T47D (cell line): ENCODE measurements at places on chromosomes 3 and 15.

DNA sequence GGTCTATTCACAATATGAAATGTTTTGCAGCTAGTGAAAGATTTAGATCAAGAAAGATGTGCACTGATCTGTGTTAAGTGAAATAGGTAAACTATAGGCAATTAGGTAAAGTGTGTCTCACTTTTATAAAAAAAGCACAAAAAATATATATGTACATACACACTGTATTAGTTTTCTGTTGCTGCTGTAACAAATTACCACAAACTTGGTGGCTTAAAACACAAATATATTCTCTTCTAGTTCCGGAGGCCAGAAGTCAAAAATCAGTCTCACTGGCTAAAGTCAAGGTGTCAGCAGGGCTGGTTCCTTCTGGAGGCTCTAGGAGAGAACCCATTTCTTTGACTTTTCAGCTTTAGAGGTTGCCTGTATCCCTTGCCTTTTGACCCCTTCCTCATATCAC, 11.1 kb downstream of the FAH start:
- DNase-seq, result no peak

DNA sequence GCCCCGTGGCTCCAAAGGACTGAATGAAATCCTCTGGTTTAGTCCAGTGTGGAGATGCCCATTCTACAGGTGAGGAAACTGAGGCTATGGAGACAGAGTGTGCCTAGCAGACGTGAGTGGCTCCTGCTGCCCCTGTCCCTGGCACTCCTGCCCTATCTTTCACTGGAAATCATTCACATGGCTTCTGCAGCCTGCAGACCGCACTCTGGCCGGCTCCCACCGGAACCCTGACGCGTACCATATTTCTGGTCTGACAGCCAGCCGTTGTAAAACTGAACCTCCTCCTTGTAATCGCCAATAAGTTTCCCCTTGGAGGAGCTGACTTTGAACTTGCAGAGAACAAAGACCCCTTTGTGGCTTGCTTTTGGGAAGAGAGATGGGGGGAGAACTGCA, 136.5 kb downstream of the CHSY1 start:
- no peak for DNase-seq

DNA sequence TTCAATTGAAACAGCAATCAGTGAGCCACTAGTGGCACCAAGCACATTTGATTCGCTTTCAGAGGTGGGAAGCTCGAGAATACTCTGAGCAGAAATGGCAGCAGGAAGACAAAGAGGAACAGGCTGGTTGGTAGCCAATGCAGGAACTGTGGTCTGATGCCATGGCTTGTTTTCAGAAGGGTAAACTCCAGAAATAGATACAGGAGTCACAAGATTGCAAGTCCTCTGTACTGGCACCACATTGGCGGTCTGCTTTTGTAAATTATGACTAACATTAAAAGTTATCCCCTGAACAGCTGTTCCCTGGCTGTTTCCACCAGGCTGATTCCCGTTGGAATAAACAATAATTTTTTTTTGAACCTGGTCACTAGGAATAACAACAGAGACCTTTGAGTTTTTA, 35.5 kb downstream of the USF3 start:
- DNase-seq, result no peak

DNA sequence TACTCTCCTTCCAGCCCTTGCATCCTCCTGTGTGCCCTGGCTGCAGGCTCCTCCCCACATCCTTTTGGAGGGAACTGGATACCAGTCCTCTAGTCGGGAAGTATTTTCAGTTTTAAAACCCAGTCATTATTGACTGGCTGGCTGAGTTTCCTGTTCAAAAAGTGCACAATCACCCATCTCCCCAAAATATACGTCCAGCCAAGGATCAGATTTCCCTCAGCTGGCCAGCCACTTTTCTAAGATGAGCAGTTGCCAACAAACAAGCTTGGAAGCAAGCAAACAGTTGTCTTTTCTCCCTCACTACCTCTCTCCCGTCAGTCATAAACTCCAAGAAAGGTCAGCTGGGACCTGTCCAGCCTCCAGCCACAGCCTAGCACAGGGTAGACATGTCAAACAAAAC, 147.7 kb upstream of the GALNT15 start:
- peak; percentile 10 for DNase-seq

DNA sequence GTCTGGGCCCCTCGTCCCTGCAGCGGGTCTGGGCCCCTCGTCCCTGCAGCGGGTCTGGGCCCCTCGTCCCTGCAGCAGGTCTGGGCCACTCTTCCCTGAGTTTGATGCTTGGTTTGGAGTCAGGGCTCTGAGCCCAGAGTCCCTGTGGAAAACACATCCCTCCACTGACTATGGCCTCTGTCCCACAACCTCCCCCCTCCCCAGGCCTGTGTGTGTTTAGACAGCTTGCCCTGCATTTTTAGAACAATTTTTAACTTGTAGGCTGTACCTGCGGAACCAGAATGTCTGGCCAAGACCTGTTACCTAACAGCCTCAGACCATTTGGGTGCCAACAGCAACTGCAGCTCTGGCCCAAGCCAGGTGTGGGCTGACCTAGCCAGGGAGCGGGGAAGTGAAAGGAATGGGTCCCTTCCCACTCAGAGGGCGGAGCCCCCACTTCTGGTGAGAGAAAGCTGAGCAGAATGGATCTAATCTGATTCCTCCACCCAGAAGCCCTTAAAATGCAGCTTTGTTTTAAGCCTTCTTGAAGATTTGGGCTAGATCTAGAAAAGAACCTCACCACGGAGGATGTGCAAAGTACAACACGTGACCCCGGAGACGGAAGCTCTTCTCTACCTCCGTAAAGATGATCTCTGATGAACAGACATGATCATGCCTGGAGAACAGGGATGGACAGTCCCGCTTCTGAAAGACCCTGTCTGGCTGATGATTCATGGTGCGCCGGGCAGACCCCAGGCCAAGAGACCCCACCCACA, 60.5 kb upstream of the TFRC start:
- peak; percentile 100 for DNase-seq

DNA sequence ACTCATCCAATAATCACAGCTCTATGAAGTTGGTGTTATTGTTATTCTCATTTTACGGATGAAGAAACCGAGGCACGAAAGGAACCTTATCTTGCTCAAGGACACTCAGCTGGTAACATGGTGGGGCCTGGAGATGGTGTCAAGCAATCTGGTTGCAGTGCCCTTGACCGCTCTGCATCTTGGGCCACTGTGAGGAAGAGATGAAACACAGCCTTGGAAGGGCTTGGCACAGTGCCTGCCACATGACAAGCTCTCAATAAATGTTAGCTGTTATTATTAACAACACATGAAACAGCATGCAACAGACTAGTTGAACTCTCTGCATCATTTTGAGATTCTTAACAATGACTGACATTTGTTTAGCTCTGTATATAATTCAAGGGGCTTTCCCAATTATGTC, 10.1 kb upstream of the ITGA11 start:
- DNase-seq, result no peak

DNA sequence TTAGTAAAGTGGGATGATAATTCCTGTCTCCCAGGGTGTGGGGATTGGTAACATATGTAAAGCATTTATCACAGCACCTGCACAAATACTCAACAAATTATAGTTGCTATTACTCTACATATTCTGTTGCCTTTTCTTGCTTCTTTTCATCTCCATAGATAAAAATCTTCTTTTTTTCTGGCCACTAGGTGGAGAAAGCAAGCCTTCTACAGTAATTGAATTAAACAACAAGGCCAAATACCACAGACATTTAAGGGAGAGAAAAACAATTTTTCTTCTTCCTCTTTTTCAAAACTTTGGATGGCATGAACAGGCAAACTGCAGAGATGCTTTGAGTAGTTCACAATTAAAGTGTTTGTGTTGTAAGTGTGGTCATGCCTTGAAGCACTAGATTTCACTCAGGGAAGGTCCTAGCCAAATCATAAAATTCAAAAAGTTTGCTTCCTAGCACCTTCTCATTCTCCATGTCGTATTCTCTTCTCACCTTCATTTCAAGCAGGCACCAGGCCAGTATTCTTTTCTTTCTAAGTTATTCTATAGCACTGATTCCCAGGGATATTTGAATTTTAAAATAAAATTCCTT, 493.4 kb upstream of the TGFBR2 start:
- DNase-seq, result no peak
